NCI-H1105 (cell line): ENCODE measurements at places on chromosomes 5 and 9.

GRCh38 chr9:96350866-96351265 is 32.6 kb downstream of the SLC35D2 start:
- DNase-seq = no peak

DNA sequence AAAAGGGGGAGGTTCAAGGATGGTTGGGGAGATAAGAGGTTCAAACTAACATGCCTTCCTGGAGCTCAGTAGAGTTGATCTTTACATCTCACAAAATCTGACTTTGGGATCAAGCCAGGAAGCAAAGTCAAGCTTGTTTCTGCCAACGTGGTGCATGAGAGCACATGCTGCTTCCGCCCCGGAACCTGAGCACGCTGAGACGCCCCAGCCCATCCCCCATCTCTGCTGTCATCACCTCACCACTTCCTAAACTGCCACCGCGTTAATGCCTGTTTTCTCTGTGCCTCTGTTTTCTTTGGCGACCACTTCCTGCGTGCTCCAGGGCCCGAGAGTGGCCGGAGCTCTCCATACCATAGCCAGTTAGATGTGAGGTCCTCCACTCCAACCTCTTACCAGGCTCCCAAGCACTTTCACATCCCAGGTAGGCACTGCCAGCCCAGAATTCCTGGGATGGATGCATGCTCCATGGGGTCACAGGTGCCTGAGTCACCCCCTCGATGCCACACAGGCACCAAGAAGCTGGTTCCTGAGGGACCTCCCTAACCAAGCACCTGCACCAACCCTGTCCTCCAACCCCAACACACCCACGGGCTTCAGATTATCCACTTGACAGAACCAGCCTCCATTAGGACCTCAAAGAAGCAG is 31.2 kb upstream of the AFAP1L1 start:
- DNase-seq = no peak

- no peak for DNase-seq
Measured at GRCh38 chr5:106720367-106720766, 950.4 kb downstream of the EFNA5 start.

GRCh38 chr5:147576646-147577535 is 67.0 kb upstream of the DPYSL3 start:
- DNase-seq = no peak

- DNase-seq = no peak
Measured at GRCh38 chr9:88193766-88194165, 55.5 kb upstream of the SPATA31C2 start.

GRCh38 chr9:125514468-125514867 is 192.5 kb downstream of the MAPKAP1 start:
- DNase-seq = no peak

DNA sequence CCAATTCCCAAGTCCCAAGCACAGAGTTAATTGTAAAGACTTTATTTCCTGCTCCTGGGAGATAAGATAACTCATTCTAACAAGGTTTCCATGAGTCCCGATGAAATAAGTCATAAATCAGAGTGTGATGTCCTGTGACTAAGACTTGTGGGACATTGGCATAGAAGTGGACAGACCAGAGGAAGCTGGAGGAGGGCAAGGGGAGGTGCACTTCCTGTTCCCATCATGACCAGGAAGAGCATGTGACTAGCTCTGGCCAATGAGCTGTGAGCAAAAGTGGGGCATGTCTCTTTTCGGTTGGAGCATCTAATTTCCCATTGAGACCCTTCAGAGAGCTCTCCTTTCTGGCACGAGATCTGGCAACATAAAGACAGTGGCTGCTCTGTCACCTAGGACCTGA is 100.4 kb downstream of the ZNF354C start:
- DNase-seq = no peak

DNA sequence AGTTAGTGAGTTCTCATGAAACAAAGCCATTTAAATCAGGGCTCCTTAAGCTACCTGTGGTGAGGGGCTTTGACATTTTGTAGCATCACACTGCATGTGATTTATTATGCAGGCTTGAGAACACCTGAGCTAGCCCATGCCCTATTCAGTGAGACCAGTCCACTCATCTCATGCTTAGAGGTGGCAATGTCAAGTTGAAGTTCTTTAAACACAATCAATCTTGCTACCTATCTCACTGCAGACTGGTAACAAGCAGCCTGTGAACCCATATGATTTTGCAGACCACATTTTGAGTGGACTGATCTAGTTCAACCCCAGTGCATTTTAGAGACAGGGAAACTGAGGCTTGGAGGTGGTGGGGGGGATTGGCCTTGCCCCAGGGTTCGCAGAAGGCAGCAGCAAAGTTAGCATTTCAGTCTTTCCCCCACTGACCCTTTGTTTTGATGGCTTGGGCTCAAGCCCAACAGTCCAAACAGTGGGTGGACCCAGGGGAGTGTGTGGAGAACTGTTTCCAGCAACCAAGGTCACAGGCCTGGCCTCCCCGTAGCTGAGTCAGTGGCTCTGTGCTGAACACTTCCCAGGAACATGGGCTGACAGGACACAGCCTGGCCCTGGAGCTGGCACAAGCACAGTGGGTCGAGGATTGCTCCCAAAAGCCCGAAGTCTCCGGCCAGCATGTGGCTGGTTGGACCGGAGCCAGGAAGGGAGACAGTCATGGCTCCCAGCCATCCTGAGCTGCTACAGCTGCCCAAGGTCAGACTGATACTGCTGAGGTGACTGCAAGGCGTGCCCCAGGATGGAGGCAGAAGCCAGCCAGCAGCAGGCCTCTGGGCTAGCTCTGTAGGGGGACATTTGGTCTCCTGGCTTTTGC is 95.3 kb downstream of the RGS3 start:
- peak; percentile 5 for DNase-seq

- peak; percentile 34 for DNase-seq
Measured at GRCh38 chr5:140351609-140352334, 5.4 kb upstream of the HBEGF start.

GRCh38 chr5:35284364-35284763 is 54.1 kb upstream of the PRLR start:
- DNase-seq = no peak

DNA sequence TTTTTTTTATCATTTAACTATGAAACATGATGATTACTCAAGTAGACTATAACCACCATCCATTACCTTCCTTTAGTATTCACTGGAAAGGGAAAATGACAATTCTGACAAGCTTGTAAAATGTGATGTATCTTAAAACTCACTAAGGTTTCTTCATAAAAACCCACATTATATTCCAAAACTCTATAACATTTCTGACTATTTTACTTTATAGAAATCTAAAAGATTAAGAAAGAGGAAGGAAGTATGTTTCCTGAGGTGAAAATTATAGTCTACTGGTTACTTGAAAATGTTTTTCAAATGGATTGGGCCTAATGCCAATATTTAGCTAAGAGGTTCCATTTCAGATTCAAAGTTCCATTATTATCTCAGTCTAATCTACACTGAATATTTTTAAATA is 1982.2 kb upstream of the C9orf72 start:
- DNase-seq = peak; percentile 27

DNA sequence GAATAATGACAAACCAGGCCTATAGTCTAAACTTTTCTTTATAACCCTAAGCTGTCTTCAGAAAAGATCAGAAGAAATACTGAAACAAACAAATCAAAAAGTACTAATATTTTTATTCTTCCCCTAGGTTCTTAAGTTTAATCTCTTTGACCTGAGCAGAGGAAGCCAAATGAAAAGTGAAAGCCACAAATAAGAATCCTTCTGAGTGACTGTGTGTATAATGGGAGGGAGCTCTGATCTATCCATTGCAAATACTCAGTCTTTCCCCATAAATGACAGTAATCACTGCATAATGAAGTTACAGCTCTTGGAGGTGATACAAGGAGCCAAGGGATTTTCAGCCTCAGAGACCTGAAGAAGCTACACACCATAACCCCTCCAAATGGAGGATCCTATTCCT is 126.9 kb upstream of the ATP10B start:
- DNase-seq = no peak

DNA sequence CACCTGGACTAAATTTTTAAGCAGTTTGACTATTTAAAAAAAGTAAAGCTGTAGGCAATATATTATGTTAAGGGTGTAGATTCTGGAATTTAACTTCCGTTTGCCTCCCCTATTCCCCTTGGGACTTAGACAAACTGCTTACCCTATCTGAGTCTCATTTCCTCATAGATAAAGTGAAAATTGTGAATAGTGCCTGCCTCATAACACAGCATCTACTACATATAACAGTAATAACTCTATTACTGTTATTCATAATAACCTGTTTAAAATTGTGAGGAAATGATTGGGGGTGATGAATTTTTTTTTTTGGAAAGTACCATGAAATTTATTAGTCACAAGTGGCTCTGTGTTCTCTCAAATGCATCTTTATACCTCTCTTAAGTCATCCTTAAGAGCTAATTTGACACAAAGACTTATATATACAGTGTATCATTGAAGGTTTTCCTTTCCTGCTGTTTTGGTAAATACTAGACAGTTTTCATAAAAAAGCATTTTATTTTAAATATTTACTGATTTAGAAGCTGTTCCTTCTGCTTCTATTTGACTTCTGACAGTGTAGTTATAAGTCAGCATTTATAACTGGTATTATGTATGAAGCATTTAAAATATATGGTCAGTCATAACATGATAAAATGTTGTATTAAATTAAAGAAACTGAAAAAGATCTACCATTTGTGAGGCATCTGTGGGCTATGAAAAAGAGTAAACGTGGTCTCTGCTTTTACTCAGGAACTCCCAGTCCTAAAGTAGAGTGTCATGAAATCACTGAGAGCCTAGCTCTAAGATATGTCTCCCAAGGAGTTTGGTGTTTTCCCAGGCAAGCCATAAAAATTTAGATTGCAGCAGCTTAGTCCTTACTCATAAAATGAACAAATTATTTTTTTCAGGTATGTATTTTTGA is 46.4 kb downstream of the MCCC2 start:
- no peak for DNase-seq

DNA sequence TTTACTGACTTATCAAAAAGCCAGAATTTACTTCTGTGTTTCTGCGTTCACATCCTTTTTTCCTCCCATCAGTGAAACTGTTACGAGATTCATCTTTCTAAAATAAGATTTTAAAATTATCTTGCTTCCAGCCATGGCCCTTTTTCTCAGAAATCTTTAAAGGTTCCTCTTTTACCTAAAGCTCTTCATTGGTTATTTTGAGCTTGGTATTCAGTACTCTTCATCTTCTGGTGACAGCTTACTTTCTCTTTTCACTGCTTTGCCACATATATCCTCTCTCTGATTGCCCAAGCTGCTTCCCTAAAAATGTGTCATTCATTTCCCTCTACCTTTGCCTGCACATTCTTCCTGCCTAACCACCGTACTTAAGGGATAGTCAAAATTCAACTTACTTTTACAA is 32.3 kb downstream of the TGFBR1 start:
- DNase-seq = no peak

GRCh38 chr9:121770415-121771273 is 119.2 kb downstream of the DAB2IP start:
- no peak for DNase-seq

- DNase-seq = no peak
Measured at GRCh38 chr5:135008981-135009735, 24.9 kb downstream of the PITX1 start.

DNA sequence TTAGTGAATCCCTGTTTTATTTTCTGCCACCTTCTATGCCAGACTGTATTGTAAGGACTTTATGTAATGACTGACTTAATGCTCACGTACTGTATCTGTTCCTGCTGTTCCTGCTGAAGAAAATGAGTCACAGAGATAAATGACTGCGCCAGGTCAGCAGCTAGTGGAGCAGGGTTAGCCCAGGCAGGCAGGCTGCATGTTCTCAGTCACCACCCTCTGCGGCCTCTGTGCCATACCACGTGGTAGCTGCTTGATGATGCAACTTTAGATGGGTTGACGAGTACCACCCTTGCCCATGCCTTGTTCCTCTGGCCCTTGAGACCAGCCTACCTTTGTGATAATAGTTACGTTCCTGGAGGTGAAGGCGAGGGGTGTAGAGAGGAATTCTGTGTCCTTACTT is 161.9 kb downstream of the TRIO start:
- no peak for DNase-seq
